ENCODE measurements at places on chromosomes 12 and 14.
A peak's percentile ranks its signal among the peaks of the same experiment; 100 is the strongest.

- DNase-seq, result no peak
Measured at GRCh38 chr12:27589419-27589818, 65.4 kb downstream of the PPFIBP1 start.

DNA sequence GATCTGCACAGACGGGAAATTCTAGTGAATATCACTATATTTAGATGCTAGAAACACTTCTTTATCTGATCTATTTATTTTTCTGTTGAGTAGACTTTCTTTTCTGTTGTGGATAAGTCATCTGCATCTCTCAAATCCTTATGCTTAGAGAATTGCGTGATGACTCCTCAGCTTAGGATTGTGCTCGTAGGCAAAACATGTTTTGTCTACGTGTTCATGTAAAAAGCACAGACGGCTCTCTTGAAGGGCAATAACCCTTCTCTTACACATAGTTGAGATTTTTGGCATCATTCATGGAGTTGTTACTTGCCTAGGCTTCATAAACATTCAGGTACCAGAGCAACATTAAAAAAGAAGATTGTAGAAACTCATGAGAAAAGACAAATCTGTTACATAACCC, 18.6 kb downstream of the PPFIBP1 start:
- DNase-seq, result no peak

- no peak for DNase-seq
Measured at GRCh38 chr14:72636871-72637270, 257.0 kb downstream of the DPF3 start.

DNA sequence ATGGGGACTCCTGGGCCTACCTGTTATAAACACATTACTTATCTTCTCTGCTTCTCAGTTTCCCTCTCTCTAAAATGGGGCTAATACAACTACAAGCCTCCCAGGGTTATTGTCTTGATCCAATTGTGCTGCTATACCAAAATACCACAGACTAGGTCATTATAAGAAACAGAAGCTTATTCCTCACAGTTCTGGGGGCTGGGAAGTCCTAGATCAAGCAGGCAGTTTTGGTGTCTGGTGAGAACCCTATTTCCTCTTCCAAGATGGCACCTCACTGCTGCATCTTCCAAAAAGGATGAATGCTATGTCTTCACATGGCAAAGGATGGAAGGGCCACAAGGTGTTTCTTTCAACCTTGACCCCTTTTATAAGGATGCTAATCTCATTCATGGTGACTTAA, 732.9 kb upstream of the TBX3 start:
- no peak for DNase-seq

- peak; percentile 59 for DNase-seq
Measured at GRCh38 chr12:46524778-46525177, 152.2 kb upstream of the SLC38A2 start.
